ENCODE measurements at places on chromosomes 6 and 20. TPM values are rescaled to one million over a fixed set of nuclear protein-coding genes. Genes with fewer than 3 reads are reported as not detected.
A peak's percentile ranks its signal among the peaks of the same experiment; 100 is the strongest.

DNA sequence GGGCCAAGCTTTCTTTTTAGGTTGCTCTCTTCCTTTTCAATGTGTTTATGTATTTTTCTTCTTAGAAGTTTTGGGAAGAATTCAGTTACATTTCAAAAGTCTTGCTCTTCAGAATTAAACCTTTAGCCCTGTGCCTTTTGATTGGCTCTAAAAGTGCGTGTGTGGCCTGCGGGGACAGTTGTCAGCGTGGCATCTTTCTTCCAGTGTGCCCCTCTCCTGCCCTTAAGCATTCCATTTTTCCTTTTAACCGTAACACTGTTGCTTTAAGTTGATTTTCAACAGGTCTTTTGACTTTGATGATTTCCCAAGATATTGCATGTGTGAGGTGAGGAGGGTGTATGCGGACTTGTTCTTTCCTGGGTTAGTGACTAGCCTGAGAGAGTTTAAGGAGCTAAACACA lies 999.1 kb upstream of the FLRT3 start:
- no peak for DNase-seq

DNA sequence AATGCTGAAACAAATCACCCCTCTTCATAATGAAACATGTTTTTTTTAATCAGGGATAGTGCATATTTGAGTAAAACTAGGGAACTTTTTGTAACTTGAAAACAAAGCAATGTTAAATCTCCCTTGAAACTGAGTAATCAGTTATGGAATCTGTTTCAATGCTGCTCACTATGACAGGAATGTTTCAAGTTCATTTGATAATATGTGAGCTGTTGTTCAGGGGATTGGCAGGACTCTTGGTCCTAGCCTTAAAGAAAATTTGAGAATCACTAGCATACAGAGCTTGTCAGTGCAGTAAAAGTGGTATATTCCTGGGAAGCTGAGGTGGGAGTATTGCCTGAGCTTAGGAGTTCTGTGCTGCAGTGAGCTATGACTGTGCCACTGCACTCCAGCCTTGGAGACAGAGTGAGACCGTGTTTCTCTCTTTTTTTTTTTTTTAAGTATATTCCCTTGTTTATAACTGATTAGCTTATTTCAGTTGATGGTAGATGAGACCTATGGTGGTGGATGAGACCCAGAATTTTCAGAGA lies 21.6 kb upstream of the CALHM6 start:
- no peak for DNase-seq

The CLPSL2 gene
- not detected for total RNA-seq

The FAM83B gene
- 3.6 TPM for total RNA-seq

DNA sequence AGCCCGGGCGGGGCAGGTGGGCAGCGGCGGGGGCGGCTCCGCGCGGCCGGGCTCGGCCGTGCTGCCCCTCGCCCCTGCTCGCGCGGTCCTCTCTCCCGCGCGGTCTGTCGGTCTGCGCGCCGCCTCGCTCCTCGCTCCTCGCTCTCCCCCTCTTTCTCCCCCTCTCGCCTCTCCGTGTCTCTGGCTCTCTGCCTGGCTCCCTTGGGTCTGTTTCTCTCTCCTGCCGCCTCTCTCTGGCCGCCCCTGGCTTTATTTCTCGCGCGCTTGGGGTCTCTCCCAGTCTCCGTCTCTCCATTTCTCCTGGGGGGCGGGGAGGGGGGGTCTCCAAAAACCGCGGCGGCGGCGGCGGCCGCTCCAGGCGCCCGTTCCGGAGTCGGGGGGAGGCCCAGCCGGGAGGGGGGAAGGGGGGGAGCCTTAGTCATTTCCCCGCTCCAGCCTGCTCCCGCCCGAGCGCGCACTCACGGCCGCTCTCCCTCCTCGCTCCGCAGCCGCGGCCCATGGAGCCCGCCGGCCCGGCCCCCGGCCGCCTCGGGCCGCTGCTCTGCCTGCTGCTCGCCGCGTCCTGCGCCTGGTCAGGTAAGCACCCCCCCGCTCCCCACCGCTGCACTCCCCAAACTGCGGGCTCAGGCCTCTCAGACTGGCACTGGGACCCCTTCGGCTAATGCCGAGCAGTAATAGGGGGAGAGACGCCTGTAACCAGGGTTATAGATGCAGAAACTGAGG lies at the start of gene SIRPA:
SIRPA (plus strand) TSS at position 457 of the 723 bp plus-strand sequence; CDS start at position 498, 41 bp downstream.
- DNase-seq, result peak; percentile 80

GRCh38 chr6:20608905-20609304 lies 74.6 kb downstream of the CDKAL1 start:
- DNase-seq, result no peak

The MAP3K4 gene
- 22.6 TPM for total RNA-seq

- DNase-seq, result no peak
Measured at GRCh38 chr6:33201935-33202334, 1.3 kb downstream of the SLC39A7 start.

The TCF15 gene
- 0.48 TPM for total RNA-seq

The DACT2 gene
- 8.7 TPM for total RNA-seq

DNA sequence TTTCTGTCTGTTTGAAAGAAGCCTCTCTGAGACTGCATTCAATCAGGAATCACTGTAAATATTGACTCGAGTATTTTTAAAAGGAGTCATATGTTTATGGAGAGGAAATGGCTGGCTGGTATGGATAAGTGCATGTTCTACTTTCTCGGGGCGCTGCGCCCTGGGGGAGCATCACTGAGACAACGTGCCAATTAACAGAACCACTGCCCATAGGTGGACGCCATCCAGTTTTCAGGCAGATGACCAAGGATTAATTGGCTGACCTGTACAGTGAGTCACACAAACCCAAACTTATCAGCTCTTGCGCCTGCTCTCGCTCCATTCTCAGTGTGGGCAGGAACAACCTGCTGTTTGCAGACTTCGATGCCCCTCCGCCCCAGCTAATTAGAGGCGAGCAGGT lies 571.2 kb downstream of the QKI start:
- no peak for DNase-seq

The MRPS10 gene
- 30.8 TPM for total RNA-seq

The SDCBP2 gene
- total RNA-seq, result 7.9 TPM

GRCh38 chr20:15702161-15702560 lies 871.1 kb downstream of the KIF16B start:
- no peak for DNase-seq

DNA sequence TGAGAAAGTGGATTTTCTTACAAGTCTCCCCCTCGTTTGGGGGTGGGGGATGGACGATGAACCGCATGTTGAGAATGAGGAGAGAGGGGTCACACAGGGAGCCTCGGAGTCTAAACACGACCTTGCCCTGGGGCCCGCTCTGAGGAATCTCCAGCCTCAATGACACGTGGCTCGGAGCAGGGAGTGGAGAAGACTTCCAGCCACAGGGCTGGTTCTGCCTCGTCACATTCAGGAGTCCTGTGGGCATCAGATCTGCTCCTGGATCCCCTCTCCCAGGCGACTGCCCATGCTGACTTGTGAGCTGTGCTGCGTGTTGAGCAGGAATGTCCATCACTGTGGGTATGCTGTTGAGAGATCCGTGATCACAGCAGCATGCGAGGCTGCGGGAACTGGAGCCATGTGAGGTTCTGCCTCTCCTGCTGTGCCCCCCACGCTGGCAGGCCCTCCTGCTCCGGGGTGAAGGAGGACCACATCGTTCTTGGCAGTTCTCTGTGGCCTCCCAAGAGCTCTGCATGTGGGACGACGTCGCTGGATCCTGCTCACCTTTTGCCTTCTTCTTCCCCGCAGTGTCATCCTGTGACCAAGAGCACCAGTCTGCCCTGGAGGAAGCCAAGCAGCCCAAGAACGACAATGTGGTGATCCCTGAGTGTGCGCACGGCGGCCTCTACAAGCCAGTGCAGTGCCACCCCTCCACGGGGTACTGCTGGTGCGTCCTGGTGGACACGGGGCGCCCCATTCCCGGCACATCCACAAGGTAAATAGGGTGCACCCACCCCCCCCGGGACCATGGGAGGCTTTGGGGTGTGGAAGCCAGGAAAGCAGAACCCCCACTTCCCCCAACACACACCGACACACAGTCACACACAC lies 157.5 kb downstream of the SMOC2 start:
- DNase-seq, result no peak

The FAM83C gene
- 0.72 TPM for total RNA-seq

The PARD6B gene
- 8.4 TPM for total RNA-seq
